ENCODE measurements at places on chromosomes 7 and 10. TPM values are rescaled to one million over a fixed set of nuclear protein-coding genes. Genes with fewer than 3 reads are reported as not detected.
A peak's percentile ranks its signal among the peaks of the same experiment; 100 is the strongest.

ZNF467 gene
- total RNA-seq, result not detected

ZNF107 gene
- total RNA-seq, result 7.1 TPM

HSPA12A gene
- total RNA-seq, result 9.7 TPM

DNA sequence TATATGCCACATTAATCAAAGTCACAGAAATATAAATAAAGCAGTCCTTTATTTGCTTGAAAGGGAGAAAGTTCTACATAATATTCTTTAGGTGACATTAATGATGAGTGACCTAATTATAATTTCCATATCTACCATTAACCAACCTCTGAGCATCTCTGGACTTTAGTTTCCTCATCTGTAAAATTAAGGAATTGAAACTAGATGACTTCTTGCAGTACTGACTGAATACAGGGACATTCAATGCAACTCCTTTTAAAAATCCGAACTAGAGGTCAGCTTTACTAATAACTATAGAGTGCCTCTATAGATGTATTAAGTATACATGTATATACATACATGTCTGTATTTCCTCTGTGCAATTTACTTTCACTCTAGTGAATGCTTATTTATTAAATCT, 3.9 kb downstream of the FMC1 start:
- DNase-seq, result no peak

DNA sequence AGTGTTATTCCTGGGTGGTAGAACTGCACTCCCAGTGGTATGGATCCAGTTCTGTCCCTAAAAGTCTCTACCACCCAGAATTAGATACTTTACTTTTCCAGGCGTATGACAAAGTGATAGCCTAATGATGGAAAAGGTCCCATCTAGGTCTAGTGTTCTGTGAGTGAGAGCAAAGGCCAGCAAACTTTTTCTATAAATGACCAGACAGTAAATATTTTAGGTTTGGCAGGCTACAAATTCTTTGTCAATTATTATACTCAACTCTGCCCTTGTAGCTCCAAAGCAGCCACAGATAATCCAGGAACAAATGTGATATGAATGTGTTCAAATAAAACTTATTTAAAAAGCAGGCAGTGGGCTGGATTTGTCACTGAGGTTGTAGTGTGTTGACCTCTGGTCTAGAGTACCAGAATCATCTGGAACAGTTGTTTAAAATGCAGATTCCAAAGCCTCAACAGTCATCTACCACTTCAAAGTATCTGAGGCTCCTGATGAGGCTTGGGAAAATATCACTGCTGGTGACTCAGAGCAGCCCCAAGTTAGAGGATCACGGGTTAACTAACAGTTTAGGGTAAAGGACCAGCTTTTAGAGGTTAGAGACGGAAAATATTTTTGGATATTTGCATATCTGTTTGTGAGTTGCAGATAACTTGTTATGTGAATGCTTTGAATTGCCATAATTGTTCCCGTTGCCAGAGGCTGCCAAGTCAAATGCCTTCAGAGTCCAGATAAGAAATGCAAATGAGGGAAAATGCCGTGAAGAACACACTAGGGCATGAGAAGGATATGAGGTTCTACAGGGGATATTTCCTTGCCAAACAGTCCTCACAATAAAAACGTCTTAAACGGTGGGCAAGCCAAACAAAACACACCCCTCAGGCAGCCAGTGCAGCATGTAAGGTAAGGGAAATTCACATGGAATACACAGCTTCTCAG, 19.4 kb downstream of the NRAP start:
- DNase-seq, result peak; percentile 68

DNA sequence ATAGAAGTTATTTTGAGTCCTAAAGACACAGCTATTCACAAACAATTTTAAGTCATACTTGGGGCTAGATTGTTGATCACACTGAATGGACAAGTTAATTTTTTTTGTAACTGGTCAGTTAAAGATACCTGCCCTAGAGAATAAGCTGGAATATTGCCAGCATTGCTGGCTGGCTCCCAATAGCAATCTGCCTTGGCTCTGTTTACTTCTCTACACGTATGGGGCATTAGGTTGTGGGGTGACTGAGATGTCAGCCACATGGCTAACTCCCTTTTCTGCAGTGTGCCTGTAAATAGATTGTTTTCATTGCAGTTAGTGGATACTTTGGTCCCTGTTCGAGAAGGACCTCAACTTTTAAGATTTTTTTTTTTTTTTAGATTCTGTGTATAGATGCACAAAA, 128.2 kb downstream of the SEMA3E start:
- DNase-seq, result no peak

GRCh38 chr10:82206831-82207230, 331.8 kb downstream of the NRG3 start:
- peak; percentile 1 for DNase-seq

DNA sequence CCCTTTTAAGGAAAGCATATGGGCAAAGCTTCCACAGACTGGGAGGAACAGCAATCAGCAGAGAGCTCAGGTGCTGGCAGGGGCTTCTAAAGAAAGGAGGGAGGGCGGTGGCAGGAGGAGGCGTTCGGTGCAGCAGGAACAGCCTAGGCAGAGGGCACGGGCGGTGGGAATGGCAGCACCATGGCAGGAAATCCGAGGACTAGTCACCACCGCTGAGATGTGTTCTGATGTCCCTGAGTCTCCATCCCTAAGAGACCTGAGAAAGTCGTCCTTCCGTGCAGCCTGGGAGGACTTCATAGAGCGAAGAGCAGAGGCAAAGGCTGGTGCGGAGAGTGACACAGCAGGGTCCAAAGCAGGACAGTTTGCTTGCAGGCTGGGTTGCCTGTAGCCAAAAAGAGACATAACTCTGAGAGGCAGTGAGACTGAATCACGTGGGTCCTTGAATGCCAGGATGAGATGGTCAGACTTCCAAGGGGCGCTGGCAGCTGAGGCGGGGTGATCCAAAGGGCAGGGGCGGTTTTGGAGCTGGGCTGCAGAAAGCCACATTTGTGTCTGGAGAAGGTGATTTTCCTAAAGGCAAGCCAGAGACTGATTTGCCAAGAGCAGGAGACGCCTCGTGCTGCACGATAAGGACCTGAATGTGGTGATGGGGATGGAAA, 35.8 kb upstream of the GRID1 start:
- DNase-seq, result no peak

DNA sequence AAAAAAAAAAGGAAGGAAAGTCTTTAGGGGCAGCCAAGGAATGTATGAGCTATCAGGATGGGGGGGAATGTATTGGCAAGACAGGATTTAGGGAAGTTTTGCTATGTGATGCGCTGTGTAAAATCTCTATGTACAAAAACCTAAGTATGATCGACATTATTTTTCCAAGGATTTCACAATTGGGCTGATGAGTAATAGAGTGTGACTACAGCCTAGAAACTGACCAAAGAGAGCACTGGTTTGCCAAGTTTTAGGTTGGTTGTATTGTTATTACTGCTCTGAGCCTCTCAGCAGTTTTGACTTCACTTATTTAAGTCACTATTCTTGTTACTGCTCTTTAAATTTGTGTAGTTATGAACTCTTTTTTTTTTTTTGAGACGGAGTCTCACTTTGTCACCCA, 107.3 kb downstream of the NRCAM start:
- DNase-seq, result peak; percentile 9

DNA sequence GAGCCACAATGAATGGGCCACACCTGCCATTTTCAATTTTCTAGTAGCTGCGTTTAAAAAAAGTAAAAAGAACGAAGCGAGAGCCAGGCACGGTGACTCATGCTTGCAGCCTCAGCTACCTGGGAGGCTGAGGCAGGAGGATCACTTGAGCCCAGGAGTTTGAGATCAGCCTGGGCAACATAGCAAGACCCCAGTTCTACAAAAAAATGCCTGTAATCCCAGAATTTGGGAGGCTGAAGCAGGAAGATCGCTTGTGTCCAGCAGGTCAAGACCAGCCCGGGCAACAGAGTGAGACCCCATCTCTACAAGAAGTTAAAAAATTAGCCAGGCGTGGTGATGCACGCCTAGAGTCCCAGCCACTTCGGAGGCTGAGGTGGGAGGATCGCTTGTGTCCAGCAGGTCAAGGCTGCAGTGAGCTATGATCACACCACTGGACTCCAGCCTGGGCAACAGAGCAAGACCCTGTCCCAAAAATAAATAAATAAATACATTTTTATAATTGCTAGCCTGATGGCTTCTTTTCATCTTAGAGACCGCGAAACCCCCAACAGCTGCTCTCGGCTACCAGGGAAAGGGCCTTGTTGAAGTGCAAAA, 32.1 kb downstream of the MICALL2 start:
- no peak for DNase-seq

DNA sequence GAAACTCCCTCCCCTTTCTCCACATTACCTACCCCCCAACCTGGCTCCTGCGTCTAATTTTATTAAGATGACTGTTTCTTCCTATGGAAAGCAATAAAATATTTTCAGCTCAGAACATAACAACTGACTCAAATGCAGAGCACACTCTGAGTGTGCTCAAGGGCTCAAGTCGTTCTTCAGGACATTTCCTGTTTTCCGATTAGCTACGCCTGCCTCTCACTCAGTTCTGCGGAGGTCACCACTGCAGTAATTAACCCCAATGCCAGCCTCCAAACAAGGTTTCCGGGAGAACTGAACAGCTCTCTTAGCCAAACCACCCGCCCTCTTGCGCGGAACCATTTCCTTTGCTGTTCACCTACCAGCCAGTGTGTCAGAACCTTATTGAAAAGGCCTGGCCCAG, 19.3 kb downstream of the MYOF start:
- peak; percentile 95 for DNase-seq

- no peak for DNase-seq
These were observed 973 bp downstream of the GPR158 start for GRCh38 chr10:25175527-25176420.

All from A172 (cell line).